ENCODE measurements at places on chromosomes 1 and 21. TPM values are rescaled to one million over a fixed set of nuclear protein-coding genes. Genes with fewer than 3 reads are reported as not detected.

USP24 gene
- 14.3 TPM for total RNA-seq

KCND3 gene
- 0.25 TPM for total RNA-seq

SGIP1 gene
- 0.41 TPM for total RNA-seq

ITLN1 gene
- not detected for total RNA-seq

TNFSF18 gene
- not detected for total RNA-seq

All from SJSA1 (cell line).